AG04450 (cell line): ENCODE measurements at places on chromosomes 5 and 9. TPM values are rescaled to one million over a fixed set of nuclear protein-coding genes. Genes with fewer than 3 reads are reported as not detected.

CDO1 gene
- 2.0 and 2.2 TPM in 2 replicates for polyA plus RNA-seq

SYK gene
- not detected in 2 replicates for polyA plus RNA-seq

ACTBL2 gene
- polyA plus RNA-seq: 0.38 and 0.45 TPM in 2 replicates

- DNase-seq: peak; percentile 80
Observed at GRCh38 chr9:136051837-136052471, 43.1 kb downstream of the NACC2 start.

DNA sequence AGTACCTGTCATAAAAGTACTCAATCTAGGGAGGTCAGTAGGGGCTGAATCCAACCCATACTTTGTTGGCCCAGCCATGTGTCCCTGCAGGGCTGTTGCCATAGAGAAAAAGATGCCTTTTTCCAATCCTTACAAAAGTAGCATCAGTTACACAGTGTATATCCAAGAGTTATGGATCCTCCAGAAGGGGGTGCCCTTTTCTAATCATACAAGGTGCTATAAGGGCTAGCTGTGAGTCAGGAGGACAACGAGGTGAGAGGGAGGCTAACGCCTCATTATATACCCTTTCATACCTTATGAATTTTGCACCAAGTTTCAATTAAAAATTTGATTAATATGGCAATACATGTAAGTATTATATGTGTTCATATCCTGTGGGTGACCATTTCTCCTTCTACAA lies 4.8 kb downstream of the KIAA0825 start:
- DNase-seq: no peak

GRCh38 chr9:85536514-85536913 lies 205.2 kb downstream of the AGTPBP1 start:
- DNase-seq: no peak

GRCh38 chr9:131697908-131698617 lies 41.8 kb downstream of the RAPGEF1 start:
- DNase-seq: no peak

DNA sequence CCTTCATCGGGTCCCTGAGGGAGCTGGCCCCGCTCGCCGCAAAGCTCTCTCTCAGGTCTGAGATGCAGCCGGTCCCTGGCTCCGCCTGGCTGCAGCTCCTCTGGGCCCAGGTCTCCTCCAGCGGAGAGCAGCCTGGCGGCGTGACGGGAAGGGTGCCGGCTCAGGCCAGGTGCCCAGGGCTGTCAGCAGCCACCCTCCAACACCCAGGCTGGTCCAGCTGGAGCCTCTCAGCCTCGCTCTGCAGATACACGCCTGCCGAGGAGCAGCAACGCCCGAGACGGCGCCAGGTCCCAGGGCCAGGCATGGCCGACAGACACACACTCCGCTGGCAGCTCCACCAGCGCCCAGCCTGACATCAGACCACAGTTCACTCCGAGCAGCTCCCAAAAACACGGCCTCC lies 25.6 kb downstream of the FAM163B start:
- DNase-seq: no peak

DNA sequence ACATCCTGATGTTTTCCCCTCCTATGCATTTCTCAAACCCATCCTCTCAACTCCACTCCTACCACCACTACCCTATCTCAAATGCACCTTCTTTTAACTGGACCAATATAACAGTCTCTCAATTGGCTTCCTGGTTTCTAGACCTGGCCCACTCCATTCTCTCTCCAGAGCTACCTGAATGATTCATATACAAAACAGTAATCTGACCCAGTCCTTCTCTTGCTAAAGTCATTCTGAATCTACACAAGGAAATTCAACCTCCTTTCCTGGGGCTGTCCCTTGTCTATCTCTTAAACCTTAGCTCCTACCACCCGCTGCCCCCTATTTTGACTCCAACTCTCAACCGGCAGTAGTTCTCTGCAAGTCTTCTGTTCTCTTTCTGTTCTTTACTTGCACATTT lies 97.2 kb downstream of the PCSK1 start:
- DNase-seq: no peak

DNA sequence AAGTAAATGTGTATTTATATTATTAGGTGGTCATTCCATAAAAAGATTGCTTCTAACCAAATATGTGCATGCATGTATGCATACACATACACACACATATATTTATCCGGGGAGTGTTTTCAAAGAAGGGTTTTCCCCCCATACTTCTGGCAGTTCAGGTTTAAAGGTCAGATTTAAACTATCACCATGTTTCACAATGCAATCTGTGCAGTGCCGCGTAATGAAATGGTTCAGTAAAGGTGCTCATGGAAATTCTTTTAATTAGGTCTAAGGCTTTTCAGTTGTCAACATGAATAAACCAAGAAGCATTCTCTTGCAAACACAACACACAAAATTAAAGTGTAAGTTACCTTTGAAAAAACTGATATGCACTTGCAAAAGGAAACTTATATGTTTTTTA lies 211.0 kb downstream of the CRB2 start:
- no peak for DNase-seq

GRCh38 chr5:131214609-131215227 lies 44.0 kb downstream of the LYRM7 start:
- DNase-seq: no peak
